ENCODE measurements at places on chromosomes 1 and 21.
A peak's percentile ranks its signal among the peaks of the same experiment; 100 is the strongest.

- no peak for DNase-seq
These were observed 107.1 kb upstream of the PAXBP1 start for GRCh38 chr21:32878661-32879060.

DNA sequence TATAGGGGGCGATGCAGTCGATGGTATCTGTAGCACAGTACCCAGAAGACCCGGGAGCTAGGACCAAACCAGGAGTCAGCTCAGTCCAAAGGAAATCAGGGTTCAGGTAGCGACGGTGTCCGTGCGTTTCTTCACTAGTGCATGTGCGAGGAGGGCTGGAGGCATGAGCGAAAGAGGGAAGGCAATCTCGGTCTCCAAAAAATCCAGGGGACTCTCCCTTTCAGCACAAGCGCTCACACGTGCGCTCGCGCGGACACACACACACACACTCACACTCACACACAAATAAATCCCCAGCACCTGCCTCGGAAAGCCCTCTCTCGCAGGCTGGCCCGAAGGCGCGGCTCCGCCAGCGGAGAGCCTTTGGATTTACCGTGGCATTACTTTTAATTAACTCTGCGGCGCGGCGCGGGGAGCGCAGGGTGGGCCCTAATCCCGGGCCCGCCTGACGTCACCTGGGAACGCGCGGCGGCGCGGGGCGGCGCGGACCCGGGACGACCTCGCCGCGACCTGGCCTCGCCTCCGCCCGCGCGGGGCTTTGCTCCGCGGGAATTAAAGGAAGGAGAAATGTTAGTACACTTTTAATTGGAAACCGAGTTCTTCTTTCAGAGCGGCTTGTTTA lies 121.2 kb downstream of the LMX1A start:
- DNase-seq = no peak

GRCh38 chr21:46454634-46455390 lies 3.9 kb upstream of the DIP2A start:
- no peak for DNase-seq

- no peak for DNase-seq
These were observed 4.6 kb downstream of the NBL1 start for GRCh38 chr1:19648689-19649088.

DNA sequence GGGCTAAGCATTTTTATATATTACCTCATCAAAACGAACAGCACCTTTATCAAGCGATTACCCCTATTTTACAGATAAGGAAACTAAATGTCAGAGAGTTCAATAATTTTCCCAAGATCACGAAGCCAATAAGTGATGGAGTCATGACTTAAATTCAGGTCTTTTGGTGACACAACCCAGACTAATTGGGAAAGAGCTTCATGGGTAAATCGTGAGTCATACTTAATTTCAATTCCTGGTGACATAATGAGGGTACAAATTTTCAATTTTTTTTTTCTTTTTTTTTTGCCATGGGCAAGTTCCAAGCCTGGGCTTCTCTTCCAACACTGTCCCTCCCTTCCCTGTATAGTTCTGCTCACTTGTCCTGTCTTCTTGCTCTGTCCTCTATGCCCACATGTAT lies 30.1 kb upstream of the IL10 start:
- no peak for DNase-seq

GRCh38 chr1:6460301-6461050 lies 5.5 kb downstream of the TNFRSF25 start:
- DNase-seq = no peak

GRCh38 chr1:167003711-167004110 lies 14.6 kb downstream of the MAEL start:
- no peak for DNase-seq

DNA sequence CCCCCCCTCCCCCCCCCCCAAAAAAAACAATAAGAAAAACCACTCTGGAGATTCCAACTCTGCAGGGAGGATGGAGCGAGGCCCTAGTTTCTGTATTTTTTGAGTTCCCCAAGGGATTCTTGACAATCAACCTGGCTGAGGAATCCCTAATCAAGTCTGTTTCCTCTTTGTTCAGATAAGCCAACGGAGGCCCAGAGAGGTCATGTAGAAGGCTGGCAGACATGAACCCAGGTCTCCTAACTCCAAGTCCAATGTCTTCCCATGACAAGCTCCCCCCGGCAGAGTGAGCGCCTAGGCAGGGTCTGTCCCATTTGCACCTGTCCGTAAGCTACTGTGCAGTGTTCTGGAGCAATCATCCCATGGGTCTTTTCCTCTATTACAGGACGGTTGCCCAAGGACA lies 39.5 kb downstream of the LRRC71 start:
- DNase-seq = no peak

GRCh38 chr1:241215203-241215602 lies 141.8 kb downstream of the RGS7 start:
- no peak for DNase-seq

GRCh38 chr1:109091078-109091838 lies 694 bp downstream of the TMEM167B start:
- peak; percentile 28 for DNase-seq

GRCh38 chr1:6762060-6762459 lies 23.2 kb upstream of the CAMTA1 start:
- DNase-seq = no peak

- DNase-seq = no peak
These were observed 6.8 kb downstream of the ARID1A start for GRCh38 chr1:26702680-26703038.

GRCh38 chr1:203306965-203307541 lies 1.7 kb downstream of the BTG2 start:
- no peak for DNase-seq

DNA sequence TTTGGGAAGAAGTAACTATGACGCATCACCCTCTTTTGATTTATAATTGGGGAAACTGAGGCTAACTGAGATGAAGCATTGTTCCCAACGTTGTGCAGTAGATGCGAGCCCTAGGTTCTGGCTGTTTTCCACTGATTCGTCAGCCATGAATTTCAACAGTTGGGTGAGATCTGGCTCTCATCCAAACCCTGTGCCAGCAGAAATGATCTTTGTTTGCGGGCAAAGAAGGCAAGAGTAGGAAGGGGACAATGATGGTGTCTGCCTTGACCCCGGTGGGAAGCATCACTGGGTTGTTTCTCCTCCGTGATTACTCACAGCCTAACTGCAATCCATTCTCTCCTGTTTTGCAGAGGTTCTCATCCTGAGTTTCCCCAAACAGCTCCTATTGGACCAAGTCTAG lies 142.3 kb downstream of the MIS18A start:
- DNase-seq = no peak

DNA sequence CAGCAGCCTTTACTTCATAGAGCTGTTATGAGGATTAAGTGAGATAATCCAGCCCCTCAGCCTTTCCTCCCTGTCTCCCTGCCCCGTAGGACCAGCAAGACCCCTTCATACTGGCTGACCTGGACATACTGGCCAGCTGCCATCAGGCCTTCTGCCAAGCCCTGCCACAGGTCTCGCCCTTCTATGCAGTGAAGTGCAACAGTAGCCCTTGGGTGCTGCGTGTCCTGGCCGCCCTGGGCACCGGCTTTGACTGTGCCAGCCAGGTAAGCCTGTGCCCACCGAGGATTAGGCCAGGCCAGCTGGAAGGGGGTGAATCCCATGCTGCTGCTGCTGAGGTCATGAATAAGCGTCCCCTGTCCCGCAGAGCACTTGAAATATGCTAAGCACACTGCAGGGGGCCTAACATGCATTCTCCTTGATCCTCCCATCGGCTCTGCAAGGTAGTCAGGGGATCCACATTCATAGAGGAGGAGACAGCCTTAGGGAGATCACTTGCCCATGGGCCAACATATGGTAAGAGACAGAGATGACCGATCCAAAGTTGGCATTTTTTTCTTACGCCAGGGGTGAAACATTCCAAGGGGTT lies 73.3 kb upstream of the TINAGL1 start:
- no peak for DNase-seq

GRCh38 chr1:115545096-115545720 lies 96.6 kb upstream of the VANGL1 start:
- DNase-seq = no peak

DNA sequence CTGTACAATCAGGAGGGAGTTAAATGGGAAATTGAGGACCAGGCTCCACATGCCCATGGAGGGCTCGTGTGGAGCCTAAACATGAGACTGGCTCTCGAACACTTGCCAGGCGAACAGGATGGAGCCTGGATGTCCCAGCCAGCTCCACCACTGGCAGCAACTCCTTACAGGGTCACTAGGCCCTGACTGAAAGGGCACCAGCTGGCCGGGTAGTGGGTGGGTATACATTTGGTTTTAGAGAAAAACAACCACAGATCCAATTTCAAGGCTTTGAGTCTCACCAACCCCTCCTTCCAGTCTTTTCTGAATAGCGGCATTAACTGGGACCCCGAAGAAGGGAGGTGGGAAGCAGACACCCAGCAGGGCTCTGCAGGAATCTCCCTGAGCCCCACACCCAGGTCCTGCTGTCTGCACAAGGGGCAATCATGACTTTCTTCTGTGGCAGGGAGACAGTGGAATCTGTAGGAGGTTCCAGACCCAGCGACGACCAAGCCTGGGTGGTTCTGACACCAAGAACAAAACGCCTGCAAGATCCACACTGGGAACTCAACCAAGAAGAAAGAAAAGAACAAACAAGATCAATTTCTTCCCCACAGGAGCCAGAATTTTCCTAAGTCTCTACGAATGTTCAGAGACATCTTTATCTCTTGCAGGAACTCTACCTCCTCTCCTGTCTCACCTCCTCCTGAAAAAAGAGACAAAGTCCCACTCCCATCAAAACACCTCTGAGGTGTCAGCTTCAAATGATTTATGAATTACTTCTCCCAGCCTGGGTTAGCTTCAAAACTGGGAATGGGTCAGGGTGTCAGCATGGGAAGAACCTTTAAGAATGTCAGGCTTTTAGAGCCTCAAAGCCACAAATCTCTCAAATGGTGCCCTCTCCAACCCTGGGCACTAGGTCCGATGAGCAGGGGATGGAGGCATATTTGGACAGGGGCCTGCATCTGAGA lies 26.5 kb upstream of the SRP9 start:
- no peak for DNase-seq

DNA sequence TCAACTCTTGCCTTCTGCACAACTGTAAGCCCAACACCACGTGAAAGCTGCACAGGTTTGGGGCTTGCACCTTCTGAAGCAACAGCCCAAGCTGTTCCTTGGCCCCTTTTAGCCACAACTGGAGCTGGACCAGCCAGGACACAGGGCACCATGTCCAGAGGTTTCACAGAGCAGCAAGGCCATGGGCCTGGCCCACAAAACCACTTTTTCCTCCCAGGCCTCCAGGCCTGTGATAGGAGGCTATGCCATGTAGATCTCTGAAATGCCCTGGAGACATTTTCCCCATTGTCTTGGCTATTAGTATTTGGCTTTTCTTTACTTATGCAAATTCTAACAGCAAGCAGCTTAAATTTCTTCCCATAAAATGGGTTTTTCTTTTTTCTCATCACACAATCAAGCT lies 126.1 kb downstream of the SLC44A5 start:
- DNase-seq = no peak

- DNase-seq = no peak
These were observed 30.4 kb downstream of the SLC19A1 start for GRCh38 chr21:45511661-45512431.

GRCh38 chr1:201706109-201706508 lies 122.8 kb upstream of the IPO9 start:
- no peak for DNase-seq

DNA sequence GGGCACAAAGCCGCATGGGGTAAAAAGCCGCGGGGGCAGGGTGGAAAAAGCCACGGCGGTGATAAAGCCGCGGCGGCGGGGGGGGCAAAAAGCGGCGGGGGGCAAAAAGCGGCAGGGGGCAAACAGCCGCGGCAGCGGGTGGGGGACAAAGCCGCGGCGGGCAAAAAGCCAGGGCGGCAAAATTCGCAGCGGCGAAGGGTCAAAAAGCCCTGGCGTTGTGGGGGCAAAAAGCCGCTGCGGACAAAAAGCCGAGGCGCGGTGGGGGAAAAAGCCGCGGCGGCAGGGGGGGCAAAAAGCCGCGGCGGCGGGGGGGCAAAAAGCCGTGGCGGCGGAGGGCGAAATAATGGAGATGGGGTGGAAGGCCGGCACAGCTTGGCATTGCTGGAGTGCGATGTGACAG lies 3902.9 kb downstream of the SRGAP2C start:
- no peak for DNase-seq

GRCh38 chr1:213782941-213783672 lies 204.7 kb upstream of the PROX1 start:
- DNase-seq = no peak

- DNase-seq = no peak
These were observed 137.1 kb downstream of the CAMTA1 start for GRCh38 chr1:6922096-6922931.

DNA sequence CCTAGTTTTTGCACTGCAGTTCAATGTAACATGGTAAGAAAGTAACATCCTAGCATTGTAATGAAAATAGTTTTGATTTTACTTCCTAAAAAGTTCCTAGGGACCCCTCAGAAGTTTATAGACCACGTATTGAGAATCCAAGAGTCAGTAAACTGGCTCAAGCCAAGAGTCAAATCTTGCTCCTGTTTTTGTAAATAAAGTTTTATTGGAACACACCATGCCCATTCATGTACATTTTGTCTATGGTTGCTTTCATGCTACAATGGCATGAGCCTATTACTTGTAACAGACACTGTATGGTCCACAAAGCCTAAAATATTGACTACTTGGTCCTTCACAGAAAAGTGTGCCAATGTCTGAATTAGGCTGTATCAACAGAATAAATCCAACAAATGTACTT lies 301.0 kb downstream of the LMO4 start:
- no peak for DNase-seq

- no peak for DNase-seq
These were observed 452.7 kb downstream of the NUF2 start for GRCh38 chr1:163774401-163774945.

DNA sequence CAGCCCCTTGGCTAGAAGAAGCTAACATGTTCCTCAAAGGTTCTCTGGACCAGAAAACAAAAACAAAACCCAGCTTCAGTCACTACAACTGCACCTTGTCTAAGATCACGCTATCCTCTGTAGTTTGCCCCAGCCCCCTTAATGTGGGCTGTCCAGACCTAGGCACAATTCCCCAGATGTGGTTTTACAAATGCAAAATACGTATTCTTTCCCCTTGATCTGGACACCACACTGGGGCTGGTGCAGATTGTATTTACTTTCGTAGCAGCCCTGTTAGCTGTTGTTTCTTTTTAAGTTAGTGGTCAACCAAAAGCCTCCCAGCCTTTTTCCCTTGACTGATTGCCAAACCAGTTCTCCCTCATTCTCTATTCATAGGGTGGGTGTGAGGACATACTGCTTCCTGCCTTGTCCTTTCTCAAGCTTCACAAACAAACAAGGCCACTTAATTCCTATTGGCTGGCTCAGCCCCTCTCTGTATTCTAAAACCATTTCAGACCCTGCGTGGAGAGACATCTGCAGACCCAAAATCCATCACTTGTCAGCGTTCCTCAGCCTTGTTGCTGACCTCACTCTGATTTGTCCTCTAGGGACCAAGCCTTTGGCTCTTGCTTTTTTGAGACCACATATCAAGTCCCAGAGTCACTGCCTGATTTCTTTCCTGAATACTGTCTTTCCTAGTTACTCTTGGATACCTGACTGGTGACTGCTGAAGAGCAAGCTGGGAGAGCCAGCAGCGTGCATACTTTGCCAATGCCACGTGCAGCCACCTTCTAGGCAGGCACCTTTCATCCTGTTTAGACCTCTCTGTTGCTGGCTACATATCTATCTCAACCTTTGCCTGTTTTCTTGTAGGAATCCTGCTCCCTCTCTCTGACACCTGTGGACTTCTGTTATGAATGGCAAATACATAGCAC lies 96.4 kb upstream of the RAB3GAP2 start:
- no peak for DNase-seq

GRCh38 chr1:36484099-36484498 lies 1.4 kb upstream of the CSF3R start:
- DNase-seq = no peak

All from NCI-H2029 treated with DMSO at 0.1 percent for 48 hours (cell line).